Renal cortical epithelial cell (primary cell): ENCODE measurements at places on chromosomes 7 and 10. TPM values are rescaled to one million over a fixed set of nuclear protein-coding genes. Genes with fewer than 3 reads are reported as not detected.

Gene HOXA3
- total RNA-seq = 4.2 and 7.2 TPM in 2 replicates

DNA sequence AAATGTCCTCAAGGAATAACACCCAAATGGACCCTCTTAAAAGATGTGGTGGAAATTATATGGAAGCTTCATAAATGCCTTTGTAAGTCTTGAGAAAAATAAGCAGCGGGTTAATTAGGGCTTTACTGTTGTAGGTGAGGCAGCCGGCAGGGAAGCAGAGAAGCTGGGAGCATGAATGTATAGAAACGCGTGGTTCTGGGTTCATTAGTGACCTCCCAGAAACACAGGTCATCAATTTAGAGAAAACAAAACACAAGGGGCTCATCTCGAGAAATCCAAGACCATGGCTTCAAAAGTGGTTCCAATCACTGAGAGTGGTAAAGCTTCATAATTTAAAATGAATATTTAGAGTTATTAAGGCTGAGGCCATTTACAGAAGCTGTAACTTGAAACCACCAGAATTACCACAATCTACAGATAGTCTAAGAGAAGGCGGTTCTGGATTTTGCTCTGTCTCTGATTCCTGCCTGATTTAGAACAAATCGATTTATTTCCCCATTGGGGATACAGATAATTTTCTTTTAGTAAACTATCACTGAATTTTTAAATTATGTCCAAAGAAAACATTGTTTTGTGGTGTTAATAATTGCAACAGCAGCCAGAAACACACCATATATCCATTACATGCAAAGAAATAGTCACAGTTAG is 20.7 kb downstream of the GARIN1A start:
- DNase-seq = no peak

DNA sequence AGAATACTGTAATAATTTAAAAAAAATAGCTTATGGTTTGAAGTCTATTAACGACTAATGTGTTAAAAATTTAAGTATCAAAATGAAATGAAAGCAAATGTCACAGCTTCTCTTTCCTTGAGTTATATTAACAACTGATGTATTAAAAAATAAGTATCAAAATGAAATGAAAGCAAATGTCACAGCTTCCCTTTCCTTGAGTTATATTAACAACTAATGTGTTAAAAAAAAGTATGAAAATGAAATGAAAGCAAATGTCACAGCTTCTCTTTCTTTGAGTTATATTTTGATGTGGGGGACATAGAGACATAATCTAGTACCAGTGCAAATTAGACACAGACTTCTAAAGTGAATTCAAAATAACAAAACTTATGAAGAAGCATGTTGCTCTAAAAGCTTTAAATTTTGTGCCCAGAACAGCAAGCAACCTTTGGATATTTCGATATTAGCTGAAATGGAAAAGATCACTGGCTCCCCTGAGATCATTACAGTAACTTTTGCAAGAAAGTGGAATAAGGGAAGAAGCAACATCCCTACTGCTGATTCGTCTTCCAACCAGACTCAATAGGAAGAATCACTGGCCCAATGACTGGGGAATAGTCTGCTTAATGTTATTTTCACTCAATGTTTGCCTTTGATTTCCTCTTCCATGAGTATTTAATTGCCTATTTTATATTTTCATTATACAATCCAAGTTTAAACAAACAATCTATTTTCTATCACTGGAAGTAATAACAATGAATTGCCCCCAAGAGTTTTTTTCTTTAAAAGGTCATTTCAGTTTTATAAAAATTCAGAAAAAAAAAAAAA is 8.0 kb downstream of the SKAP2 start:
- DNase-seq = no peak

DNA sequence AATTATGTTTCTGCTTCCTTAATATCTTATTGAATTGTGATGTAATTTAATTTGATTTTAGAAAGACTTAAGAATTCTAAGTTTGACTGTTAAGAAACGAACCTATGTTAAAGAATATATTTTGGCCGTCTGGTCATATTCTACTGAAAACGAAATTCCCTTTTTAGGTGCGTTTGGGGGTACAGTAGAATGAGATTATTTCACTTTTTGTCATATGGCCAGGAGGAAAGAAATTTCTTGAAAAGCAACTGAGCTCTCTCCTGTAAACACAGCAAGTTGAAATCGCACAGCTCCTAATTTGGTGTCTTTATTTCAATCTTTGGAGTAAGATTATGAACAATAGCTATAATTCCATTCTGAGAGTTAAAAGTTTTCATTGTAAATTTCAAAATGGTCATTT is 227.6 kb downstream of the CACNB2 start:
- no peak for DNase-seq

- DNase-seq = no peak
Measured at GRCh38 chr7:18102576-18102975, 74.9 kb upstream of the PRPS1L1 start.

DNA sequence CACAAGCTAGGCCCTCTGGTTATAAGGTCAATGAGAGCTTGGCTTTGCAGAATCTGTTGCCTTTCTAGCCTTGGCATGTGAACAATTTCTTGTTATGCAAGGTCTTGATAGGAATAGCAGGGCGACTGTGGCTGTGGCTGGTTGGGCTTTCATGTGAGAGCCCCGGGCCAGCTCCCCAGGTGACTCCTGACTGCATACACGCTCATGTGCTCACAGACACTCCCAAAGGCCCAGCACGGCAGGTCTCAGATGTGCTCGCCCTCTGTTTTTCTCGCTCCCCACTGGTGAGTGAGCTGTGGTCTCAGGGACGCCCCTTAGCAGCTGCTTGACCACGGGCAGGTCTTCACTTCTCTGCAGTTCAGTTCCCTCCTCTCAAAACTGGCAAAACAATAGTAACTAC is 37.1 kb upstream of the ZNF32 start:
- DNase-seq = no peak

DNA sequence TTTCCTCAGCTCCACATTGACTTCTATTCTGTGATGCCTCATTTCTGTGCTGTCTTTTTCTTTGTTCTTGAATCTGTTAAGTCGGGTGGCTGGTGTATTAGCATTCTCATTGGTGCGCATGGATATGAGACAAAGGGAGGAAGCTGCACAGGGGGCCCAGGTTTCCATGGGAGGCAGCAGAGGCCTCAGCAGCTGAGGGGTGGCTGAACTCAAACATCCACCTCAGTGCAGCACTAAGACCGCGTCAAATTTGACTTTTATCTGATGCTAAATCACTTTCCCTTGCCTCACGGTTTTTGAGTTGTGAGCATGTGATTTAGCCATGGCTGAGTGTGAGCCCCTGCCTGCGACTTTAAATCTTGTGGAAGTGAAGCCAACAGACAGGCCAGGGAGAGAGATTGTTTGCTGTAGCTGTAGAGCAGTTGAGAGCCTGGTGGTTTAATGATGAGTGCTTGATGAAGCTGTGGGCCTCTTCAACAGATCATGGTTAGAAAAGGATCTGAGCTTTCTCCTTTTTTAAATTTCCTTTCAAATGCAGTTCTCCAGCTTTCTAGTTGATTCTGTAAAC is 193.3 kb upstream of the ZNF804B start:
- DNase-seq = no peak

GRCh38 chr7:134852625-134853024 is 73.2 kb downstream of the CALD1 start:
- no peak for DNase-seq

- DNase-seq = no peak
Measured at GRCh38 chr7:100823140-100823525, 4.2 kb downstream of the EPHB4 start.

Gene HSPA12A
- 24.7 and 79.5 TPM in 2 replicates for total RNA-seq

GRCh38 chr7:102306916-102307677 is 20.4 kb downstream of the SH2B2 start:
- peak; percentile 97 for DNase-seq

GRCh38 chr10:129727071-129727470 is 237.0 kb downstream of the EBF3 start:
- DNase-seq = no peak

- DNase-seq = no peak
Measured at GRCh38 chr7:80204454-80204853, 69.8 kb downstream of the GNAI1 start.

GRCh38 chr10:121088524-121088923 is 237.4 kb downstream of the WDR11 start:
- peak; percentile 56 for DNase-seq

Gene ADCY1
- 0.10 and 0.87 TPM in 2 replicates for total RNA-seq

DNA sequence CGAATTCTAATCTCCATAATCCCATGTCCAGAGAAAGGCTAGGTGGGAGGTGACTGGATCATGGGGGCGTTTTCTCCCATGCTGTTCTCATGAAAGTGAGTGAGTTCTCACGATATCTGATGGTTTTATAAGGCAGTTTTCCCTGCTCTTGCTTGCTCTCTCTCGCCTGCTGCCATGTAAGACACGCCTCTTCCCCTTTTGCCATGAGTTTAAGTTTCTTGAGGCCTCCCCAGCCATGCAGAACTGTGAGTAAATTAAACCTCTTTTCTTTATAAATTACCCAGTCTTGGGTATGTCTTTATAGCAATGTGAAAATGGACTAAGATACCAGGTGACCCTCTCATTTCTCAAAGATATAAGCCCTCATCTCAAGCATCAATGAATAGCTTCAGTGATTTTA is 1.1 kb upstream of the ACTA2 start:
- DNase-seq = no peak

Gene CUL1
- 39.2 and 69.2 TPM in 2 replicates for total RNA-seq

Gene LRRC72
- not detected in 2 replicates for total RNA-seq

- DNase-seq = peak; percentile 29
Measured at GRCh38 chr7:97269741-97270140, 152.2 kb downstream of the SDHAF3 start.

GRCh38 chr7:43083106-43083505 is 29.3 kb upstream of the HECW1 start:
- no peak for DNase-seq

GRCh38 chr10:109866168-109866994 is 56.9 kb downstream of the XPNPEP1 start:
- DNase-seq = no peak

GRCh38 chr7:121394709-121395140 is 1.4 kb downstream of the FAM3C start:
- DNase-seq = peak; percentile 94

Gene CACNB2
- total RNA-seq = not detected in 2 replicates

GRCh38 chr10:72088889-72089575 is 681 bp upstream of the SPOCK2 start:
- no peak for DNase-seq

DNA sequence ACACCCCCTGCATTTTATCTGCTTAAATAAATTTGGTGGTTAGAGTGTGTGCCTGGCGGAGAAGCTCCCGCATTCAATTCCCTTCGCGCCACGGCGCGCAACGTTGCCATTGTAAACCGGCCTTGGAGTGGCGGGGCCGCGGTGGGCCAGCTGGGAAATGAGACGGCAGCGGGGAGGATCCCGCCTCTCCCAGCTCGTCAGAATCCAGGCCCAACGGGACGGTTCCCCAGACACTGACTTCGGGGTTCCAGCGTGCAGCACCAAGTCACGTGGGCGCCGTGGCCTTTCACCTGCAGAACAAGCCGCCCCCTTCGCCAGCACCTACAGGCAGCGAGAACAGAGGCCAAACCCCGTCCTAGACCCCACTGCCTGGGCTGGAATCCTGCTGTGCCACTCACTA is 103.4 kb downstream of the GRID1 start:
- DNase-seq = no peak

Gene ZNF117
- 6.1 and 16.9 TPM in 2 replicates for total RNA-seq

- DNase-seq = peak; percentile 9
Measured at GRCh38 chr7:49527182-49527581, 246.3 kb upstream of the VWC2 start.

Gene MUC12
- total RNA-seq = not detected in 2 replicates

GRCh38 chr10:24344695-24345463 is 135.9 kb downstream of the KIAA1217 start:
- no peak for DNase-seq

Gene HOXA9
- total RNA-seq = 22.6 and 70.8 TPM in 2 replicates

DNA sequence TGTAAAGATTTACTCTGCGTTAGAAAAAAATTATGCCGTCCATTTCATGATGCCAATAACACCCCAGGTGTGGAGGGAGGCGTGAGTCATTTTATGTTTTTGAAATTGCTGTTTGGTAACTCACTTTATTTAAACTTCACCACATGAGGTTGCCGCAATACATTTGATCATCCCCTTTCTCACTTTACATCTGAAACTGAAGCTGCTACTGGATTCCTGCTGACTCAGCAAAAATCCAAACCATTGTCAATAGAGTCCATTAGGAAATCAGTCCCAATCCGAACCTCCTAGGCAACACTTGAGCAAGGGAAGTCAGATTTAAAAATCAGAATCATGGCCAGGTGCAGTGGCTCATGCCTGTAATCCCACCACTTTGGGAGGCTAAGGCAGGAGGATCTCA is 136.6 kb upstream of the SVIL start:
- DNase-seq = no peak

DNA sequence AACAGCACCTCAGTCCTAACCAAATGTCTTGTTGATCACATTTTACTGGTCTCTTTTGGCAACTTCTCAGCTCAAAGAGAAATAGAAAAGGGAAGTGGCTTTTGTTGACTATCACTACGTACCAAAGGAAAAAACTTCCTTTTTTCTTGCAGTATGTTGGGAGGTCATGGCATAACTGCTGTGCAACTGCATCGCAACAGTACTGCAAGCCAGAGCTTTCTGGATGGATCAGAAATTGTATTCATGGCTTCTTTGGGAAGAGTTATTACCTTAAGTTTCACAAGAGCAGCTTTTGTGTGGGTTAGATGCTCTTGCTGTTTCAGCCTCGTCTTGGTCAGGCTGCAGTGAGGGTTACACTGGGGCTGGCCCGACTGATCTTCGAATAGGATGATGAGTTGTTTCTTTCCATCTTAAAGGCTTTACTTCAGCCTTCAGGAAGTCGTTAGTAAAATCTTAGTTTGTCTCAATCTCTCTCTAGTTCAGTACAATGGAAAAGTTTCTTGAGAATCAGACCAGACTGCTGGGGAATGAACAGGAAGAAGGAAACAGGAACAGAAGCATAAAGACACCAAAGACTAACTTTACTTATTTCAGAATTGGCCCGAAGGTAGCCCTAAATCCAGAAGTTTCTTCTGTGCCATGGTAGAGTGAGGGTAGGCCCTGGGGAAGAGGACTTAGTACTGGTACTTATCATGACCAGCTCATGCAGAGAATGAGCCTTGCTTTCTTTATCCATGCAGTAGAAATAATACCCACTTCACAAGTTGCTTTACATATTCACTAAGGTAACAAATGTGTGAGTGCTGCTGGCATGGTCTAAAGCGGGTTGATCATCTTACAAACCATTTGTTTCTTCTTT is 153.6 kb downstream of the CELF2 start:
- DNase-seq = no peak

GRCh38 chr10:131845505-131846239 is 55.1 kb upstream of the PPP2R2D start:
- DNase-seq = no peak

- no peak for DNase-seq
Measured at GRCh38 chr7:140229591-140230515, 53.1 kb upstream of the KDM7A start.

DNA sequence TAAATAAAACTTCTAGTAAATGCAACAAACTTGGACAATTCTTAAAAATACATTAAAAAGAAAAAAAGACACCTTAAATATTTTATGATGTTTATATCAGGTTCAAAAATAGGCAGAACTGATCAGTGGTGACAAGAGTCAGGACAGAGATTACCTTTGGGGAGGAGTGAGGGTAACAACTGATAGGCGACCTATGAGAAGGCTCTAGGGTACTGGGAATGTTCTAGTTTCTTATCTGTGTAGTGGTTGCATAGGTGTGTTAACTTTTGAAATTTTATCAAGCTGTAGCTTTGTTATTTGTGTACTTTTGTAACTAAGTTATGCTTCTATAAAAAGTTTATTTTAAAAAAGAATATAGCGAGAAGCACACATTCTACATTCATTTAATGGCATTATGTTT is 75.1 kb upstream of the STRIP2 start:
- DNase-seq = no peak

Gene TMEM236
- total RNA-seq = 0.10 TPM in 1 of 2 replicates, not detected in the other
